ENCODE measurements at places on chromosomes 12 and 14. TPM values are rescaled to one million over a fixed set of nuclear protein-coding genes. Genes with fewer than 3 reads are reported as not detected.

The OAS3 gene
- total RNA-seq, result 7.5 TPM

The RNU7-1 gene
- not detected for total RNA-seq

GRCh38 chr14:21036751-21037150, 2.1 kb upstream of the RNASE13 start:
- no peaks in the 10 kb centered on the region for H3K36me3 ChIP-seq
- DNase-seq, result no peak
- no peaks in the 10 kb centered on the region for H3K27me3 ChIP-seq
- no peak overlapping the region for H3K27ac ChIP-seq
- no peak overlapping the region for H3K4me3 ChIP-seq

DNA sequence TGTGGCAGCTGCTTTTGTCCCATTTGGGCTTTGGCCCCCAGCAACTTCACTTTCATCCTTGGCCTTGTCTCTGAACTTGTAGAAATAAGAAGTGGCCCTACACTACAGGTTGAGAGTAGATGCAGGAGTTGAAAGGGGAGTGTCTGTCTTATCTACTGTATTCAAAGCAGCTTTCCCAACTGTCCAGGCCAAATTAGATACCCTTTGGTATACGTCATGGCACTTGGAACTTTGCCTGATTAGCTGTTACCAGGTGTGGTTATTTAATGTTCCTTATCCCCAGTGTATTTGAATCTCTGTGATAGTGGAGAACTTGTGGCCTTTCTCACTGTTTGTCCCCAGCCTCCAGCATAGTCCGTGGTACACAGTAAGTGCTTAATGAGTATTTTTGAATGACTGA, 33.5 kb downstream of the SUDS3 start:
- H3K36me3 ChIP-seq, result peaks cover 41% of the 10 kb centered on the region
- no peaks in the 10 kb centered on the region for H3K4me1 ChIP-seq
- H3K4me3 ChIP-seq, result no peak overlapping the region

GRCh38 chr14:74950795-74951442, 4.5 kb downstream of the PGF start:
- DNase-seq, result no peak
- H3K4me1 ChIP-seq, result peaks cover 70% of the 10 kb centered on the region
- no peak overlapping the region for H3K4me3 ChIP-seq

The CHPT1 gene
- 53.1 TPM for total RNA-seq

- no peak overlapping the region for H3K27ac ChIP-seq
- H3K27me3 ChIP-seq, result no peaks in the 10 kb centered on the region
- H3K4me1 ChIP-seq, result no peaks in the 10 kb centered on the region
- no peaks in the 10 kb centered on the region for H3K36me3 ChIP-seq
These were observed 1027.0 kb downstream of the VRK1 start for GRCh38 chr14:97824218-97824617.

DNA sequence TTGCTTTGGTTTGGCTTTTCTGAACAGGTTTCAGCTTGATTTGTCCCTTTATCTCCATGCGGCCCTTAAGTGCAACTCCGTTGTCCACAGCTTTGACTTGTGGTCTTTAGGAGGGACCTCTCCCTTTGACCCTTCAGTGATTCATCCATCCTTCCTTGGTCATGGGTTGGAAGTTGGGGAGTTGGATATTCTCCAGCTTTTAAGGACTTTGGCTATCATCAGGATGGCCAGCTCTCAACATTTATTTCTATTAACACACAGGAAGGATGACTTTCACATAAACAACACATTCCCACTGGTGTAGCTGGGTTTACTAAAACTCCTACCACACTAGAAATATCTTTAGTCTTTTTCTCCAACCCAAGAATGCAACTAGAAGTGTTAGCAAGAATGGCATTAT, 50.9 kb upstream of the E2F7 start:
- H3K4me1 ChIP-seq, result no peaks in the 10 kb centered on the region
- no peaks in the 10 kb centered on the region for H3K27me3 ChIP-seq
- DNase-seq, result no peak

The B4GALNT3 gene
- 3.2 TPM for total RNA-seq

The MYF6 gene
- 1.1 TPM for total RNA-seq

The FOXA1 gene
- 0.40 TPM for total RNA-seq

- DNase-seq, result no peak
- H3K36me3 ChIP-seq, result no peaks in the 10 kb centered on the region
- H3K4me3 ChIP-seq, result no peak overlapping the region
- H3K4me1 ChIP-seq, result no peaks in the 10 kb centered on the region
- H3K27me3 ChIP-seq, result no peaks in the 10 kb centered on the region
These were observed 54.0 kb downstream of the CPSF2 start for GRCh38 chr14:92175811-92176210.

The FOXG1 gene
- 1.5 TPM for total RNA-seq

DNA sequence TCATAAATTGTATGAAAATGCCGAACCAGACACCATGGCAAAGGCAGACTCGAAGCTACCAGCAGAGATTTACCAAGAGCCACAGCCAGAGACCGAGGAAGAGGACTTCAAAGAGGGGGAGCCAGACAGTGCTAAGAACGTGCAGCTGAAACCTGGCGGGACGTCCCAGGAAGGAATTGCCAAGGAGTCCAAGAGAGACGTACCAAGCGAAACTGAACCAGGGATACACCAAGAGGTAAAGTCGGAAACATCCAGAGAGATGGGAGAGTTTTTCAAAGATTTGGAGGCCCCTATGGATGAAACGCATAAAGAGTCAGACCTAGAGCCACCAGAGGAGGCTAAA, 294 bp downstream of the SAMD15 start:
- no peaks in the 10 kb centered on the region for H3K27me3 ChIP-seq
- no peak overlapping the region for H3K27ac ChIP-seq
- peak overlapping the region; percentile 97 for H3K4me3 ChIP-seq
- no peaks in the 10 kb centered on the region for H3K36me3 ChIP-seq
- peaks cover 9% of the 10 kb centered on the region for H3K4me1 ChIP-seq
- DNase-seq, result no peak

DNA sequence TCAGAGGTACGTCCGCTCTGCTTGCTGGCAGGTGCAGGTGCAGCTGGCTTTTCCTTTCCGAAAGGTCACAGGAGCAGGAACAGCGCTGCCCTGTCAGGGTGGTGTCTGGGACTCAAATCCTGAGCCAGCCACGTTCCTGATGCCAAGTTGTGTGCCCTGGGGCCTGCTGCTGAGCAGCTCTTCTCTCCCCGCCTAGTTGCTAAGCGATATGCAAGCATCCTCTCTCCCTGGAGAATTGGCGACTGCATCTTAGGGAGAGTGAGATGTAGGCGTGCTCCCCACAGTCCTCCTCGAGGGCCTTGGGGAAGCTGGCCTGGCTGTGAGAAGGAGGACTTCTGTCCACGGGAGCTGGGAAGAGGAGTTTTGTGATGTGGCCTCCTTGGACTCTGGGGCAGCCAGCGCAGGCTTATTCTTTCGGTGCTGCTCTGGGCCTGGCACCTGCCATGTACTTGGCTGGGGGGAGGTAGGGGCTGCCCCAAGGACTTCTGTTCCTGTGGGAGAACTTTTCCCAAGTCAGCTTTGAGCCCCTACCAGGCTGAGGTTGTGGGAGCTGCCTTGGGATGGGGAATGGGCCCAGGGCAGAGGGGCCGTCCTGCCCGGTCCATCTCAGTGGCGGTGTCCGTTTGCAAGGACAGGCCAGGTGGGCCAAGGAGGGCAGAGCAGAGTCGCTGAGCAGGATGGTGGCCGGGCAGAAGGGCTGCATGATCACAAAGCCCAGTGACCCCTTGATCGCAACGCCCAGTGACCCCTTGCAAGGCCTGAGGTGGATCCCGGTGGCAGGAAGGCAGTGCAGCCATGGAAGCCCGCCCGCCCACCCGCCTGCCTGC, 183.5 kb downstream of the ADGRD1 start:
- H3K4me3 ChIP-seq, result no peak overlapping the region
- peaks cover 64% of the 10 kb centered on the region for H3K4me1 ChIP-seq
- H3K27me3 ChIP-seq, result no peaks in the 10 kb centered on the region
- H3K27ac ChIP-seq, result no peak overlapping the region
- DNase-seq, result peak; percentile 77

DNA sequence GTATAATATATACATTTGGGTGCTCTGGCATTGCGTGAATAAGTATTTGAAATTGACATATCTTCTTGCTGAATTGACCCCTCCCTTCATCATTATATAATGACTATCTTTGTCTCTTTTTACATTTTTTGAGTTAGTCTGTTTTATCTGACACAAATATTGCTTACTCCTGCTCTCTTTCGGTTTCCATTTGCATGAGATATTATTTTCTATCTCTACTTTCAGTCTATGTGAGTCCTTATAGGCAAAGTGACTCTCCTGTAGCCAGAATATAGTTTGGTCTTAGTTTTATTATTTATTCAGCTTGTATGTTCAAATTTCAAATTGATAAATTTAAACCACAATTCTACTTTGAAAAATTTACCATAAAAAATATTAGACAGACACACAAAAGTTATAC, 491.0 kb downstream of the NAV3 start:
- no peak overlapping the region for H3K4me3 ChIP-seq
- no peak overlapping the region for H3K27ac ChIP-seq
- no peaks in the 10 kb centered on the region for H3K36me3 ChIP-seq
- no peaks in the 10 kb centered on the region for H3K27me3 ChIP-seq
- H3K4me1 ChIP-seq, result no peaks in the 10 kb centered on the region

DNA sequence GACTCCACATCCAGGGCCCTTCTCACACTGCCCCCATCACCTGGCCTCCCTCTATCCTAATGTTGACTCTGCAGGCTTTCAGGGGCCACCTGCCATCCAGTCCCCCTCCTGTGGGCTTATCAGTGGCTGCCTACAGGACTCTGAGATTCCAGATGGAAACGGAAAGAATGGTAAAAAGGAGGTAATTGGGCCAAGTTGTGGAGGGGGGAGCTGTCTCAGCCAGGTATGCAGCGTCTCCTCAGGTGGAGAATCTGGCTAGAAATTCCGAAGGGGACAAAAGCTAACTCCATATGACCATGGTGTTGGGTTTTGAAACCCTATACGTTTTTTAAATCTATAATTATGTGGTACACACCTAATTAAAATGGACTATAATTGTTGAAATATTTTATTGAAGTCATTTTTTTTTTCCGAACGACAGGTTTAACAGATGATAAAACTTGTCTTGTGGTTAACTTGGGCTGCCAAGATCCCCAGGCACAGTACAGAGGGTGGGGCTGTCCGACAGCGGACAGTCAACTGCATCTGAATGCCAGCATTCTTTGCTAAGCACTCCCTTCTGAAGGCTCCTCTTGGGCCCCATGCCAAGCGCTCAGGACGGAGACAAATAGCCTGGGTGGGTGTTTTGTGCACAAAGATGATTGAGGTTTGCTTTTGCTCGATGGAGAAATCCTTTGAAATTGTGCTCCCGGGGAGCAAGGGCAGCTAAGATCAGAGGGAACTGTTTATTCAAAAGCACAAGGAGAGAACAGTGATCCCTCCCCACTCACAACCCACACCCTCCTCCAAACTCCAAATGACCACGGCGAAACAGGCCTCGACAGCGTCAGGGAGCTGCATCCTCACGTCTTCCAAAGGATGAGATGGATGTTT, 365.6 kb downstream of the BCL11B start:
- no peak overlapping the region for H3K4me3 ChIP-seq
- H3K4me1 ChIP-seq, result peaks cover 11% of the 10 kb centered on the region
- H3K27ac ChIP-seq, result no peak overlapping the region
- peaks cover 12% of the 10 kb centered on the region for H3K27me3 ChIP-seq

The REM2 gene
- 1.3 TPM for total RNA-seq

- no peak for DNase-seq
- no peaks in the 10 kb centered on the region for H3K27me3 ChIP-seq
- H3K27ac ChIP-seq, result no peak overlapping the region
- H3K36me3 ChIP-seq, result peaks cover 52% of the 10 kb centered on the region
- H3K4me1 ChIP-seq, result no peaks in the 10 kb centered on the region
These were observed 35.3 kb downstream of the STX2 start for GRCh38 chr12:130803702-130804101.

- DNase-seq, result no peak
- no peaks in the 10 kb centered on the region for H3K36me3 ChIP-seq
- H3K4me1 ChIP-seq, result peaks cover 13% of the 10 kb centered on the region
- H3K4me3 ChIP-seq, result no peak overlapping the region
- H3K27ac ChIP-seq, result no peak overlapping the region
- H3K27me3 ChIP-seq, result peaks cover 12% of the 10 kb centered on the region
These were observed 151.3 kb downstream of the BCL11B start for GRCh38 chr14:99120526-99121318.

The CMKLR1 gene
- 12.0 TPM for total RNA-seq

The GALNT9 gene
- 9.5 TPM for total RNA-seq

- no peaks in the 10 kb centered on the region for H3K27me3 ChIP-seq
- no peak overlapping the region for H3K4me3 ChIP-seq
- H3K36me3 ChIP-seq, result peaks cover 69% of the 10 kb centered on the region
- peaks cover 18% of the 10 kb centered on the region for H3K4me1 ChIP-seq
- no peak overlapping the region for H3K27ac ChIP-seq
These were observed 21.4 kb downstream of the ADCY6 start for GRCh38 chr12:48767521-48767920.

The SLC6A12 gene
- 21.9 TPM for total RNA-seq

The NANOG gene
- 0.17 TPM for total RNA-seq

DNA sequence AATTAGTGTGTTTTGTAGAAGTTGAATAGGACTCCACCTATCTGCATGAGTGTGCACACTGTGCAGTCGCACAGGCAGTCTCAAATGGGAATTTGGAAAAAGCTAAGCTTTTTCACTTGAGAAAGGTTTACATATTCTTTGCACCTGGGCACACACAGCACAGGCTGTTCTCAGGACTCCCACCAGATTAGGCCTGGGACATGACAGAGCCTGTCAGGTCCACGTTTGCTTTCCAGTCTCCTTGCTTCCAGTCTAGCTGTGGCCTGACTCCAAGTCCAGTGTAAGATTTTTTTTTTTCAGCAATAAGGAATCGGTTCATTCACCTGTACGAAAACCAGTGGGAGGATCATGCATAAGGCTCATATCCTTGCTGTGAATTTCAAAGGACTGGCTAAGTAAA, 181.3 kb downstream of the ZFP36L1 start:
- H3K27me3 ChIP-seq, result no peaks in the 10 kb centered on the region
- H3K36me3 ChIP-seq, result no peaks in the 10 kb centered on the region
- peak overlapping the region; percentile 11 for H3K27ac ChIP-seq
- DNase-seq, result no peak
- H3K4me1 ChIP-seq, result peaks cover 26% of the 10 kb centered on the region
- H3K4me3 ChIP-seq, result no peak overlapping the region

DNA sequence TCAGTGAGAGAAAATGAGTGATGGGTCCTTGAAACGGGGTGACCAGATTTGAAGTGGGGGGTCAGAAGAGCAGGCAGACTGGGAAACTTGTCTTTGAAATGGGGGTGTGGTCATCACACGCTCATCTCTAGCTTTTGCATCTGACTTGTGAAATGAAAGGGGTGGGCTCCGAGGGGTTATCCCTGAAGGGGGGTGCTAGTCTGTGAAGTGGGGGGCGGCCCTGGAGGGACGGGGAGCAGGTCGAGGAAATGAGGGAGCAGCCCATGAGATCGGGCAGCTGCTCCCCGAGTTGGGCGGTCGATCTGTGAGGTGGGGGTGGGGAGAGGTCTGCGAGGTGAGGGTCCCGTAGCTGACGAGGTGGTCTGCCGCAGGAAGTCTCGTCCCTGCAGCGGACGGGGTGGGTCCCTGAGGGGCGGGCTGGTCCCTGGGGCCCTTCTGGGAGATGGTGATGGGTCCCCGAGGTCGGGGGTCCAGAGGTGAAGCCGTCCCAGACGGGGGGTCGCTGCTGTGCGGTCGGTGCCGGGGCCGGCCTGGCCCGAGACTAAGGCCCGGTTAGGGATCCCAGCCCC, 542 bp downstream of the PXN start:
- H3K36me3 ChIP-seq, result no peaks in the 10 kb centered on the region
- DNase-seq, result no peak
- H3K4me1 ChIP-seq, result peaks cover 52% of the 10 kb centered on the region

GRCh38 chr12:47276621-47277309, 197.0 kb upstream of the AMIGO2 start:
- H3K36me3 ChIP-seq, result no peaks in the 10 kb centered on the region
- no peak for DNase-seq
- H3K4me1 ChIP-seq, result no peaks in the 10 kb centered on the region
- no peak overlapping the region for H3K27ac ChIP-seq
- no peak overlapping the region for H3K4me3 ChIP-seq
- H3K27me3 ChIP-seq, result no peaks in the 10 kb centered on the region

The EML1 gene
- total RNA-seq, result 38.1 TPM

The AJUBA gene
- 11.1 TPM for total RNA-seq

- H3K27ac ChIP-seq, result no peak overlapping the region
- H3K4me1 ChIP-seq, result no peaks in the 10 kb centered on the region
These were observed 47.2 kb downstream of the MYF5 start for GRCh38 chr12:80763874-80764273.
